ENCODE measurements at places on chromosomes 16 and 17.

DNA sequence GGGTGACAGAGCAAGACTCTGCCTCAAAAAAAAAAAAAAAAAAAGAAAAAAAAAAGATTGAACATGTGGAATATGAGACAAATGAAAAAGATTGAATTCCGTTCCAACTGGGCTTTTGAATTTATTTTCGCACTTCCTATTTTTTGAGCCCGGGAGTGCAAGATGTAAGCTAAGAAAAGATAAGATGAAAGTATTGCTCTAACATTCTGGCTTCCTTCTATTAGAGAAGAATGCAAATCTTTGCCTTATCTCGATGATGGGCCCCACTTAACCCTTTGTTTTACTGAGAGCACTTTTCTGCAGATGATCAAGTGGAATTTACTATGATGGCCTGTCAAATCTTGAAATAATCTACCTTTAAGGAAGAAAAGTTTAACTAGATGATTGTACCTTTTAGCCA is 96.3 kb downstream of the WWOX start:
- DNase-seq, result no peak

GRCh38 chr17:44207743-44208142 is 8.1 kb upstream of the ATXN7L3 start:
- DNase-seq, result no peak

GRCh38 chr17:56786989-56787482 is 46.7 kb downstream of the C17orf67 start:
- no peak for DNase-seq

DNA sequence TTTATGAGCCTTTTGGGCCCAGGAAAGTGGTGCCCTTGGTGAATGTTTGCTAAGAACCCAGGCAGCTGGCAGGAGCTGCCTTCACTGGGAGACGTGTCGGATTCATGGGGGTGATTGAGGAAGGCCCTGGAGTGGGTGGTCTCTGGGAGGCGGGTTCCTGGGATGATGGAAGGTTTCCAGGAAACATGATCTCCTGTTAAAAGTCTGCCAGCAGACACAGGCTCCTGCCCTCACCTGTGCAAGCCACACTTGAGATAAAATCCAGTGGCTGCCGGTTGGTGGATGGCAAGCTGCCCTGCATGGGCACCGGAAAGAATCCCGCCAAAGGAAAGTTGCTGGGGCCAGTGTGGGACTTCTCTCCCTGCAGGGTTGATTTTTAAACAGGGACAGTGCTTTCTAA is 189.0 kb upstream of the CIBAR2 start:
- peak; percentile 84 for DNase-seq

DNA sequence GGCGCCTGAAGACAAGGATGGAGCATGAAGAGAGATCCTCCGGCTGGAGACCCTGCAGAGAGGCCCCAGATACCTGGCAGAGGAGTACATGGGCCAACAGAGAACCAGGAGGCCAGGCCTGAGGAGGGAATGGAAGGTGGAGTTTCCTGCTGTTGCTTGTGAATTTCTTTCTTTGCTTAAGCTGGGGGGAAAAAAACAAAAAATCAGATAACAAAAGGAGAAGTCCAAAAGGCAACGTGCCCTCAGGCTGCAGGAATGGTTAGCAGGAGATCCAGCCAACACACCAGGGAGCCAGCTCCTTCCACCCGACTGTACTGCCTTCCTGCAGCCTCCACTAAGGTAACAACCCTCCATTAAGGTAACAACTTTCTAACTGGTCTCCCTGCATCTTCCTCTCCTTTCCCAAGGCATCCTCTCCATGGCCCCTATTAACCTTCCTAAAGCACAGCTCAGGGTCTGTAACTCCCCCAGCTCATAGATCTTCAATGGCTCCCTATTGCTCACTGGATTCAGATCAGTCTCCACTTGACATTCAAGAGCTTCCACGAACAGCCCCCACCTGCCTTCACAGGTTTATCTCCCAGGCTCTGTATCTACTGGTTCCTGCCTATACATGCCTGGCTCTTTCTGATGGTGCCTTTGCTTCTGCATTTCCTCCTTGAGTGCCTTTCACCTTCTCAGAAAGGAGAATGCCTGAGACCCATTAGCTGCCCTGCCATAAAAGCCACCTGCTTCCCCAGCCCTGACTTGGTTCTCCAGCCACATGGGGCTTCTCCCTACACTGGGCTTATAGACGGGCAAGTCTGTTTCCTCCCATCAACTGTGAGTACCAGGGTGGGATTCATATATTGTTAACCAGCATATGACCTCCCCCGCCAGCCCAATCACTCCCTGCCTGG is 725 bp upstream of the ARL5C start:
- DNase-seq, result no peak

DNA sequence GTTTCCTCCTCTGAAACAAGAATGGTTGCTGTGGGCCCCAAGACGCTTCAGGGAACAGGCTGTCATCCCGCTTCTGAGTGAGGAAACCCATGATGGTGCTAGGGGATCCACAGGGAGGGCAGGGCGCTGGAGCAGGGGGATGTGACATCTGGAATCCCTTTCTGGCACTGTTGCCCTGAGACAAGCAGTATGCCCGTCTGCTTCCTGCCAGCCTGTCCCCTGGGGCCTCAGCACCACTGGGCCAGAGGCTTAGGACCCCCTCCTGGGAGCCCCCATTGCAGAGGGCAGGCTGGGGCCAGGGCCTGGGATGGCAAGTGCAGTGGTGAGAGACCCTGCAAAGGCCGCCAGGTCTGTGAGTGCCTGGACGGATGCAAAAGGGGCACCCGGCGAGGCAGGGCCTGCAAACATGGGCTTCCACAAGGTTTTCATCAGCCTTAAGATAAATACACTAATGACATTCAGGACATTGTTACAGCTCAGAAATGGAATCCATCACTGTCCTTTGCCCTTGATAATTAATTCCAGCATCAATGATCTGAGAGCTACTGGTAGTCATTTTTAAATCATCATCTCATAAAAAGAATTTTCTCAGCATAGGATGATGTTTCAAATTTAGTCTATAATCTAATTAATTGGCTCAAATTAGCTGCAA is 51.6 kb downstream of the PRMT7 start:
- no peak for DNase-seq

GRCh38 chr17:41340494-41340893 is 10.1 kb downstream of the KRT33A start:
- DNase-seq, result no peak

GRCh38 chr17:27862004-27862403 is 31.2 kb downstream of the LYRM9 start:
- DNase-seq, result no peak

- no peak for DNase-seq
Measured at GRCh38 chr17:54269881-54270280, 447.2 kb downstream of the KIF2B start.

DNA sequence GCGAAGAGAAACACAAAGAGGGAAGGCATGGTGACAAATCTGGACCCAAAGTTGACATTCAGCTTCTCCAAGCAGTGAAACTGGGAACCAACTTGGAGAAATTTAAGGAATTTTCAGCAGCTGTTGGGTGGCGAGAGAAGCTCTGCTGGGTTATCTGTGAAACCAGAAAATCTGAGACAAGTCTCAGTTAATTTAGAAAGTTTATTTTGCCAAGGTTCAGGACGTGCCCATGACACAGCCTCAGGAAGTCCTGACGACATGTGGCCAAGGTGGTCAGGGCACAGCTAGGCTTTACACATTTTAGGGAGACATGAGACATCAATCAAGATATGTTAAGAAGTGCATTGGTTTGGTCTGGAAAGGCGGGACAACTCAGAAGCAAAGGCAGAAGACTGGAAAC is 11.2 kb upstream of the CD300LF start:
- no peak for DNase-seq

GRCh38 chr16:84513666-84514065 is 9.2 kb upstream of the MEAK7 start:
- DNase-seq, result no peak

GRCh38 chr17:73710095-73710592 is 65.9 kb upstream of the SDK2 start:
- DNase-seq, result no peak

GRCh38 chr17:10638151-10638550 is 19.0 kb downstream of the MYH3 start:
- no peak for DNase-seq

DNA sequence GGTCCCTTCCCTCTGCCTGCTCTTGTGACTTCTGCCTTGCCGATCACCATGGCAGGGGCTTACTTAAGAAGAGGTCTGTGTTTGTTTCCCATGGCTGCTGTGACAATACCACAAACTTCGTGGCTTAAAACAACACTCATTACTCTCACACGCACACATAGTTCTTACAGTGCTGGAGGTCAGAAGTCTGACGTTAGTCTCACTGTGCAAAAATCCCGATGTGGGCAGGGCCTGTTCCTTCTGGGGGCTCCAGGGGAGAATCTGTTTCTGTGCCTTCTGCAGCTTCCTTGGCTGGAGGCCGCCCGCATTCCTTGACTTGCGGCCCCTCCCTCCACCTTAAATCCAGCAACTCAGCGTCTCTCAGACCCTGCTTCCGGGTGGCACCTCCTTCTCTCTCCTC is 249.2 kb upstream of the GSE1 start:
- no peak for DNase-seq

- peak; percentile 56 for DNase-seq
Measured at GRCh38 chr16:89175280-89176146, 4.0 kb downstream of the CDH15 start.

DNA sequence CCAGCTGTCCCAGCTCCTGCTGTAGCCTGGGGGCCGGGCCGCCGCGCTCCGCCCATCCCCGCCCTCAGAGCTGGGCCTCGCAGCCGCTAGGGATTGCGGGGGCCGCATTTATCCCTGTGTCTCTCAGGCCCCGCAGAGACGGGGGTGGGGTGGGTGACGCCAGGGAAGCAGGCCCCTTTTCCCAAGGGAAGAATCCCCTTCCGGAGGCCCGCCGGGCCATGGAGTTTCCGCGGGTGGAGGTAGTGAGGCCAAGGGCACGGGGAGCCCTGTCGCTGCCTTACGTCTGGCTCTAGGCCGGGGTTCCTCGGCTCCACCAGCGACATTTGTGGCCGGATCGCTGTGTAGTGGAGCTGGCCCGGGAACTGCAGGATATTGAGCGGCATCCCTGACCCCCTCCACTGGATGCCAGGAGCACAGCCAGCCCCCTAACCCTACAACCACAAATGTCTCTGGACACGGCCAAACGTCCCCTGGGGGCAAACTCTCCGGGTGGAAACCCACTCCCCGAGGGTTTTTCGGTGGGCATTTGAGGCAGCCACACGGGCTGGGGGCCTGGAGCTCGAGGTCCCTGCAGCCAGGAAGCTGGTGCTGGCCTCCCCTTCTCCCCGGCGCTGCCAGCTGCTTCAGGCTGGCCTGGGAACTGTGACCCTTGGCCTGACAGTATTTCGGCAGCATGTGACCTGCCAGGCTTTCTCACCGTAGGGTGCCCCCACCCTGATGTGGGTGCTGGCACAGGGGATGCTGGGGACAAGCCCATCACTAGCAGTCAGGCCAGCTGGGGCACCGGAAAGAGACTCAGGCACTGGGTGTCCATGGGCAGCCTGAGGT is 12.0 kb upstream of the CD300A start:
- DNase-seq, result peak; percentile 92

DNA sequence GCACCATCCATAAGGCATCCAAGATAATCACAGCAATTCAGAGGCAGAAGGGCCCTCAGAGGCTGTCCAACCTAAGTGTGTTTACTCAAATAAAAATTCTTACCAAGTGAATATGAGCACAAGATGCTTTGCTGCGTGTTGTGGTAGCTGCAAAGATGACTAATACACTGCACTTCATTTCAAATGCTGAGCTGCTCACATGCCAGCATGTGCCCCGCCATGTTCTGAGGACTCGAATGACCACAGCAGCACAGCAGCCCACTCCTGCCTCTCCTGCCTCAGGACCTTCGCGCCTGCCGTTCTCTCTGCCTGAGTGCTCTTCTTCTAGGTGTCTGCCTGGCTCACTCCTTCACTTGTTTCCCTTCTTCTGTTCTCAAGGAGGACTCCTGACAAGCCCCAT is 19.0 kb downstream of the PIK3R5 start:
- DNase-seq, result no peak

- no peak for DNase-seq
Measured at GRCh38 chr17:72336026-72336803, 215.4 kb downstream of the SOX9 start.

DNA sequence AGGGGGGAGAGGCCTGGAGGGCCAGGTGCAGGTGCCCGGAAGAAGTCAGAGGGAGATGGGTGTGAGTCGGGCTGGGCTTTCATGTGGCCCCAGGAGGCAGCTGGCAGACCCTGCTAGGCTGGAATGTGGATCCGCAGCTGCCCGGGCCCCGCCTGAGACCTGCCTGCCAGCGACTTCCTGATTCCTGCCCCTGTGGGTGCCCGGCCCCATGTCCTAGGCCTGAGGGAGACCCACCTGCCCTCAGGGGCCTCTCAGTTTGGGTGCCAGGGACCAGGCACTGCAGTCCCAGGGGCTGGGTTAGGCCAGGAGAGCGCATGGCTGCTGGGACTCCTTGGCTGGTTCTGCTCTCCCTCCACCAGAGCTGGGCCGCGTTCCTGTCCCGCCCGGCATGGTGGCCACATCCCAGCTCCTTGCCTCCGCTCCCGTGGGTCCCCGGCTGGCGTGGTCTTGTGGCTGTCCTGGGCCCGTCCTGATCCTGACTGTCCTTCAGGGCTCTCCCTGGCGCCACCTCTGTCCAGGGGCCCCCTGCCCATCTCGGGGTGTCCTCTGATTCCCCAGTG is 22.1 kb upstream of the SPNS2 start:
- no peak for DNase-seq

GRCh38 chr16:19589771-19590302 is 34.3 kb downstream of the VPS35L start:
- no peak for DNase-seq

DNA sequence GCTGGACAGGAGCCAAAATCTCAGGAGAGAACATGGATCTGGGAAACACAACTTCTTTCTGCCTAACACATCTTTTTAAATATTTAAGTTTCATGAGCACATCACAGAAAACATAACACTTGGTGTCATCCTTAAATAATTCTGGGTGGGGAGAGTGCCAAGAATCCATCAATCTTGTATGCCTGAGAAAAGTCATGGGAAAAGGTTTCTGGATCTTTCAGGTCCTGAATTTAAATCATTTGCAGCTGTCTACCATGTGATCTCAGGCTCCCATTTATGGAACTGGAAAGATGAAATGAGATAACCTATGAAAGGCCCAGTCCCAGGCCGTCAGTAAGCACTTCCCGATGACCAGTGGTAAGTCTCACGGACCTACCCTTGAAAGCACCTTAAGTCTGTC is 15.1 kb downstream of the CDH11 start:
- no peak for DNase-seq

- no peak for DNase-seq
Measured at GRCh38 chr16:19463468-19464315, 46.0 kb downstream of the TMC5 start.

GRCh38 chr17:1373707-1374237 is 26.2 kb downstream of the YWHAE start:
- no peak for DNase-seq

DNA sequence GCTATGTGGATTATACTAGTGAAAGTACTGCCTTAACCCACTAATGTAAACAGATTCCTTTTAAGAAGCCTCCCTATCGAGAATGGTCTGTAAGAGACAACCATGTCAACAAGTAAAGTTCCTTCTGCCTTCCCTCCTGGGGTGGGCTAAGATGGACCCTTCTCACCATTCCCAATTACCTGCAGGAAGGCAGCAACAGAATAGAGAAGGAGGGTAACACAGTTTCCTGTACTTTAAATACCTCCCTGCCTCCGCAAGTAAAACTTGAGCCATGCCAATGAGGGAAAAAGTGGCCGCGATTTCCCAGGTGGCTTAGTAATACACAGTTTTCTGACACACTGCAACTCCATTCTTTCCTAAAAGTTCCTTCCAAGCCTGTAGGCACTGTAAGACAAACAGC is 45.2 kb downstream of the TOX3 start:
- DNase-seq, result no peak

- DNase-seq, result no peak
Measured at GRCh38 chr17:41510251-41511065, 5.0 kb upstream of the KRT13 start.

GRCh38 chr17:8960325-8961140 is 5.0 kb downstream of the PIK3R5 start:
- no peak for DNase-seq

GRCh38 chr17:77036841-77037381 is 103.9 kb upstream of the SEC14L1 start:
- DNase-seq, result no peak
